Jurkat, Clone E6-1 (cell line): ENCODE measurements at places on chromosomes 12 and 14.
A peak's percentile ranks its signal among the peaks of the same experiment; 100 is the strongest.

- no peak for DNase-seq
Observed at GRCh38 chr12:92619026-92619425, 83.8 kb upstream of the PLEKHG7 start.

DNA sequence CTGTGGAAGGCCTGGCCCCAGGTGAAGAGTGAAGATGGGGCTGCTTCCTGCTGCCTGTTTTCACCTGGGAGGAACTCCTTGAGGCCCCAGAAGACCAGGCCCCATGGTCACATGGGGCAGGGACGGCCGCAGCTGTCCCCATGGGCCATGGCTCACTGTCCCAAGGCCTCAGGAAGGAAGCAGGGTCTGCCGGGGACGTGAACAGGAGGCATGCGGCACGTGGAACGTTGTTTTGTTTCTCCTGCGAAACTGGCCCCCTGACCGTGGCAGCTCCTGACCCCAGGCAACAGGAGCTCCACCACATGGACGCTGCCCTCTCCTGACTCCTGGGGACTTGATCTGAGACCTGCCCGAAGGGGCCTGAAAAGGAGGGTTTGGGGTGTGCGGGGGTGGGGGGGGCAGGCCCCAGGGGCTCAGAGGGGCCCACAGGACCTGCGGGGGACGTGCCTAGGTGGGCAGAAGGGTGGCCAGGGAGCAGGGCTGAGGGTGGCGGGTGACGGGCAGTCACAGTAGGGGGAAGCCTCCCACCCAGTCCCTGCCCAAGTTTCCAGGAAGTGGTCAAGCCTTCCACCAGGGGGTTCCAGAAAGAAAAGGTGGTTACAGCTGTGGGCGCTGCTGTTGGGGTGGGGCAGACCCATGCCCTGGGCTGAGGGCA, 41.4 kb downstream of the LRCOL1 start:
- no peak for DNase-seq

- no peak for DNase-seq
Observed at GRCh38 chr12:4562034-4562657, at the start of gene DYRK4. TSS of gene DYRK4 (plus strand) at chr12:4562208. CDS start at chr12:4562246, 38 bp downstream.

GRCh38 chr12:122839907-122840554, 4.8 kb downstream of the HIP1R start:
- no peak for DNase-seq

- DNase-seq = no peak
Observed at GRCh38 chr12:1189163-1189562, 198.1 kb downstream of the ERC1 start.

DNA sequence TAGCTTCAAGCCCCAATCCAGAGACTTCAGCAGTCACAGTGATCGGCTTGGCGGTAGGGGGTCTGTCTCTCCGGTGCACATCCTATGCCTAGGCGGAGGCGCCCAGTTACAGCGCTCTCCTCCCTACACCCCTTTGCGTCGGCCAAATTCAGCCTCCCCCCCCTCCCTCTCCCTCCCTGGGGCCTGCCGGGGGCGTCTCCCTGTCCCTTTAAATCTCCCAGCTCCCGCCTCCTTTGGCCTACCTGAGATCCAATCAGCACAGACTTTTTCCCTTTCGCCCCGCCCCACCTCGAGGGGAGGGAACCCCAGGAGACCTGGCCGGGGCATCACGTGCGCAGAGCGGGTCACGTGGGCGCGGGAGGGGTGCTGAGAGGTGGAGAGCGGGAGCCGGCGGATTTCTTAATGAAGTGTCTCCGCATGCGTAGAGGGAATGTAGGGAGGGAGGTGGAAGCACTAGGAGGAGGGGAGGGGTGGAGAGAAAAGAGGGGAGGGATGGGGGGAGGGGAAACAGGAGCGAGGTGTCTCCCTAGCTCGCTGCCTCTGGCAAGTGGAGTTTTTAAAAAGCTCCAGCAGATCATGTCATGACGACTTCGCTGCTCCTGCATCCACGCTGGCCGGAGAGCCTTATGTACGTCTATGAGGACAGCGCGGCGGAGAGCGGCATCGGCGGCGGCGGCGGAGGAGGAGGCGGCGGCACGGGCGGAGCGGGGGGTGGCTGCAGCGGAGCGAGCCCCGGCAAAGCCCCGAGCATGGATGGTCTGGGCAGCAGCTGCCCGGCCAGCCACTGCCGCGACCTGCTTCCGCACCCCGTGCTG, at the start of gene HOXC13:
Gene HOXC13 (plus strand): TSS at position 506 of the 815 bp plus-strand sequence. CDS start 76 bp downstream, at position 582.
- peak; percentile 31 for DNase-seq

DNA sequence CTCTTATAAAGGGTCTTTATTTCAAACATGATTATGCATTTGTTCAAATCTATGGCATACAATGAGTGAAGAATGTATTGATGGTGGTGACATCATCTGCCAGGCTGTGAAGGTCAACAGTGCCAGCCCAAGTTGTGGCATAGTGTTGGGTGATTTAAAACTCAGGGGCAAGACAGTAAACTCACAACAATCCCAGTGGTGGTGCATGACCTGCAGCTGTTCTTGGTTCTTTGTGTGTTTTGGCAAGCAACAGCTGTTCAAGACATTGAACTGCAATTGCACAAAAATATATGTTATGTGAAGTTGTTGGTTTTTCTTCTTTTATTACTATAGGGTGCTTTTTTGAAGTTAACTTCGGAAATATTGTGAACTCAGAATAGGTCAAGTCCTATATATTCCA, 851.6 kb downstream of the NRXN3 start:
- DNase-seq = no peak

GRCh38 chr12:72276181-72276805, 4.1 kb downstream of the TRHDE start:
- no peak for DNase-seq

GRCh38 chr12:90188857-90189256, 480.2 kb upstream of the ATP2B1 start:
- DNase-seq = no peak

DNA sequence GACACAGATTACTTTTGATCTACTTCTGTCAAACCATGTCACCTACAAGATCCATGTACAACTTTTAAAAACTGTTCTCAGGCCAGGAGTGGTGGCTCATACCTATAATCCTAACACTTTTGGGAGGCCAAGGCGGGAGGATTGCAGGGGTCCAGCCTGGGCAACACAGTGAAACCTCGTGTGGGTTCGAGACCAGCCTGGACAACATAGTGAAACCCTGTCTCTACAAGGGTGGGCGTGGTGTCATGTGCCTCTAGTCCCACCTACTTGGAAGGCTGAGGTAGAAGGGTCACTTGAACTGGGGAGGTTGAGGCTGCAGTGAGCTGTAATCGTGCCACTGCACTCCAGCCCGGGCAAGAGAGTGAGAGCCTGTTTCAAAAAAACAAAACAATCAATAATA, 5.7 kb downstream of the WDR20 start:
- no peak for DNase-seq

GRCh38 chr14:23528555-23528954, 23.0 kb downstream of the ZFHX2 start:
- DNase-seq = no peak

GRCh38 chr12:110927546-110927945, 7.2 kb upstream of the MYL2 start:
- no peak for DNase-seq

GRCh38 chr12:100247765-100248164, 19.1 kb downstream of the DEPDC4 start:
- DNase-seq = no peak

GRCh38 chr14:97273540-97273939, 476.4 kb downstream of the VRK1 start:
- no peak for DNase-seq

GRCh38 chr14:75523771-75524171, 1.5 kb downstream of the BATF start:
- DNase-seq = no peak

DNA sequence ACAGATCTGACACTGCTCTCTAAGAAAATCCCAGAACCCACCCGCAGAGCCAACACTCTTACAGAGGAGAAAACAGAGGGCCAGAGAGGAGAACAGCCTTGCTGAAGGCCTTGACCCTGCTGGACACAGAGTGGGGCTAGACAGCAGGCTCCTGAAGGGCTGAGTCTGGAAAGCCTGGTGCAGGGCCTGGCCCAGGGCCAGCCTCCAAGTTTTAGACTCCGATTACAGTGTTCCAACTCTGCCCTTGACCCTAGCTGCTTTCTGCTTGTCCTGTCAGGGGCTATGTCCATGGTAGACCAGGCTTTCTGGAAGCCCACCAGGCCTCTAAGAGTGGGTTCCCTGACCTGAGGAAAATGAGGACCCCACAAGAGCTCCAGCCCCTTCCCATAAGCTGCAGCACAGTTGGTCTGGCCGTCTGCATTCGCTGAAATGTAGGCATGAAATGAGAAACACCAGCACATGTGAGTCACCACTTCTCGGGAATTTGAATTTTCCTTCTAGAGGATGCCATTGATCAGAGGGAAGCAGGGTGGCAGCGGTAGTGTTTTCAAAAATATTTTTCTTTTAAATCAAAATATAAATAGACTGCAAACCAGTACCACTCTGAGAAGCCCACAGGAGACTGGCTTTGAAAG, 154.4 kb downstream of the CALM1 start:
- no peak for DNase-seq

- no peak for DNase-seq
Observed at GRCh38 chr14:59362513-59362912, 102.7 kb downstream of the GPR135 start.

DNA sequence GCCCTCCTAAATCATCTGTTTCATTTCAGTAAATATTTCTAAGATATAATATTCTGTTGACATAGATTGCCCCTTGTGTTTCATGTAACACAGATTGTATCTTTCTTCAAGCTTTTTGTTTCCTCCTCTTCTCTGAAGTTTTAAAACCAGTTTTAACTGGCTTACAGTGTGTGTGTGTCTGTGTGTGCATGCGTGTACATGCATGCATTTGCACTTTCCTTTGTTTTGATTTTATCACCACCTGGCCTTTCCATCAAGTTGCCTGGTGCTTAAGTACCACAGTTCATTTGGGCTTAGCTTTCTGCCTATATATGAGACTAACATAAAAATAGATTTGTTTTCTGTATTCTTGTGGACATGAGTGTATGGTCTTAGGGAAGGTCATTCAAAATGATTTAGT, 31.9 kb downstream of the ETNK1 start:
- DNase-seq = no peak
